Activated naive CD4-positive, alpha-beta T cell treated with anti-CD3 and anti-CD28 coated beads, Interleukin-2, amount 50 U/mL, for 72 hours (primary cell): ENCODE measurements at places on chromosomes 2 and 18.

DNA sequence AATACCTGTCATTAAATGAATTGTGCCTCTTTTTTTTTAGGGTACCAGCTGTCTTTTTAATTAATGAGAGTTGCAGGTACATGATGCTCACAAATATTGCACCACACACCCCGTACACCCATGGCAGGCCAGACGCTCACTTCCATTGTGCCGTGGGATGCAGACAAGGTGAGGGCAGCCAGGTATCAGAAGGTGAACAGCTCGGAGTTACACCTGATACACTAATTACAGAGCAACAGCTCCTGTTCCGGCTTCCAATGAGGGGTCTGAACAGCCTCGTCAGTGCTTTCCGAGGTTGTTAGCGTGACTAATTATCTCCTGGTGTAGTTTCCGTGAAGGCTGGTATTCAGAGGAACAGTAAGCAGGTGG, 442.8 kb downstream of the ZNF516 start:
- DNase-seq = no peak

GRCh38 chr18:40983835-40984234, 971.2 kb upstream of the PIK3C3 start:
- no peak for DNase-seq

DNA sequence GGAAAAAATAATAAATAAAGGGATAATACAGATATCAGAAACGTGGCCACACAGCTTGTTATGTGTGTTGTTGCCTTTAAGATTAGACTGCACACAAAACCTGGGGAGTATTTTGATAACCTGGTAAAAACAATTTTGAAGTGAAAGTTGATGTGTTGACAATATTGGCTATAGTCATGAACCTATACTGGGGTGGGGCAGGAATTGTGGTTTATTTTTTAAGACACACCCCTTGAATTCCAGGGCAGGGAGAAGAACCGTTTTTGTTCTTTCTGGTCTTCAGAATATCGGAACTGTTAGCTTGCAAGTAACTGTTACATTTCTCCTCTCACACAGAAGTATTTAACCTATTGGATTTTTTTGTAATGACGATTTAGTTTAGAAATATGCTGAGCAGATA, 80.4 kb downstream of the LIMS1 start:
- no peak for DNase-seq

DNA sequence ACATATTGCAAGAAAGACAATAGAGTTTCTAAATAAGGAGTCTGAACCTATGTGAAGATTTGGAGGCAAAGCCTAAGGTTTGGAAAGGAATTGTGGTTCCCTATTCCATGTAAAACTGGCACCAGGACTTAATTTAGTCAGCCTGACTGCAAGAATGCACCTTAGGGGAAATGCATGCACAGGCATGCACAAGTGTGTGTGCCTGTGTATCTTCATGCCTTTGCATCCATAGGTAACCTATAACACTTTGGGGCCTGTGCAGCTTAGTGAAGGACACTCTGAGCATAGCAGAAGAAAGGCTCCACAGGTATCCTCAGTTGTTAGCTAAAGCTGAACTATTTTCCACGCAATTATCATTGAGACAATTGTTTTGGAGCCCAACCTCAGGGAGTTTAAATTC, 73.4 kb downstream of the RPRM start:
- DNase-seq = no peak

- no peak for DNase-seq
Observed at GRCh38 chr18:23920054-23920453, 94.5 kb upstream of the TTC39C start.

- no peak for DNase-seq
Observed at GRCh38 chr2:33190393-33190937, 243.7 kb downstream of the LTBP1 start.

DNA sequence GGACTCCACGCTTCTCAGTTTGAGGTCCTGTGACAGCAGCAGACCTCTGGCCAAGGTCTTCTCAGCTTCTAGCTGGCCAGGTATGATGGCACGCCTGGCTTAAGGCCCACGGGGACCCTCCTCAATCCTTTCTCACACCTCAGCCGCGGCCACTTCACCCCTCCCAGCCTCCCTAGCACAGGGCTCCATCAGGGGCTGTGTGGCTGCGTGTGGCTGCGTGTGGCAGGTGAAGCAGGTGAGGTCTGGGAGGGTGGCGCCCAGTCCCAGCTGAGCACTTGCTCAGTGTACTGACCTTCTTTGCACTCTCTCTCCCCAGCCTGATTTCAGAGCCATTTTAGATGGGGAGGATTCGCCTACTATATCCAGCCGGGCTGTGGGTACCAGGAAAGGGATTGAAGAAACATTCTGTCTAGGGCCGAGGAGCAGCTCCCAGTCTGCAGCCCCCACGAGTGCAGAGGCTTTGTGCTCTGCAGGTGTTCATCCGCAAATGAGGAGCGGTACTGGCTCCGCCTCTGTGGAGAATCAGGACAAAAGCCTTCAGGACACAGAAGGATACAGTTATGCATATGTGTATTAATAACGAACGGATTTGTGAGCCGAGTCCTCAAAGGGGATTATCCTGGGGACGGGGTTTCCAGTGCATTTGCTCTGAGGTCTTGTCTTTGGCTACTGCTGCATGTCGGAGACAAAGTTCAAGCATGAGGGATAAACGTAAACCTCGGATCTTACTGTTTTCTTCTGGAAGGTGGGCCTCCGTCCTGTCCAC, 236.9 kb upstream of the RAB6C start:
- no peak for DNase-seq

DNA sequence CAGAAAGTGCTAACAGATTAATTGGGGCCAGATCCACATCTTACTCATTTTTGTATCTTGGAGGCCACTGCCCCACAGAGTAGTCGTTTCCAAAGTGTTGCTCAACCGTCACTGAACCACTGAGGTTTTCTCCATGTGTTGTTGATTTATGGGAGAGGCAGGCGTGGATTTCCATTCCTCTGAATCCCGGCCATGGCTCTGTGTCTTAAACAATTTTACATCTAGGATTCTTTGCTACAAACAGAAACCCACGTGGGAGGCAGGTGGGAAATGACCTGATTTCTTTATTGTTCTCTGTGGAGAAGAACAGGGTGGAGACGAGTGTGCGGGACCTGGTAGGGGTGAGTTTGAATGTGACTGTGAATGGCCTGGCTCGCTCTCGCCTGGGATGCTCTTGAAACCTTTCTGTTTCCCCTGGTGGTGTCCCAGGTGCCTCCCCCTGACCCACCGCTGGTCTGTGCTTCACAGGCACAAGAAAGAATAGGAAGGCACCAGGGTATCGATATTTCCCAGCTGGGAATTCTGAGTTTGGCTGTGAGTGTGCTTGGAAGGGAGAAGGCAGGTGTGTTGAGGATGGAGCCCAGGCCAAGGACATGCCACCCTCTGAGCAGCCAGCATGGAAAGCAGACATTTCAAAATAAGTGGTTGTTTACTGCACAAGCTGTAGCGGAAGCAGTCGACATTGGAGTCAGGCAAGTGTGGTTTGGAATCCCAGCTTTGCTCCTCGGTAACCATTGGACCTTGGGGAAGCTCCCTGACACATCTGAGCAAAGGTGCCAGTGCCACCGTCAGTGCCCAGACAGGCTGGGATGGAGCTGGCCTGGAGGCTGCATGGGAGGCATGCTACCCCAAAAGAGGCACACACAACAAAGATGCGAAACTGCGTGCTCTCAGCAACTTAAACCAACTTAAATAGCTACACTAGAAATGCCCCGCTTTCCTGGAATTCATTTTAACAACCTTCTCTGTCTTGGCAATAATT, 50.0 kb downstream of the LPIN1 start:
- no peak for DNase-seq

GRCh38 chr2:24203029-24203786, 28.4 kb downstream of the FAM228A start:
- DNase-seq = no peak

DNA sequence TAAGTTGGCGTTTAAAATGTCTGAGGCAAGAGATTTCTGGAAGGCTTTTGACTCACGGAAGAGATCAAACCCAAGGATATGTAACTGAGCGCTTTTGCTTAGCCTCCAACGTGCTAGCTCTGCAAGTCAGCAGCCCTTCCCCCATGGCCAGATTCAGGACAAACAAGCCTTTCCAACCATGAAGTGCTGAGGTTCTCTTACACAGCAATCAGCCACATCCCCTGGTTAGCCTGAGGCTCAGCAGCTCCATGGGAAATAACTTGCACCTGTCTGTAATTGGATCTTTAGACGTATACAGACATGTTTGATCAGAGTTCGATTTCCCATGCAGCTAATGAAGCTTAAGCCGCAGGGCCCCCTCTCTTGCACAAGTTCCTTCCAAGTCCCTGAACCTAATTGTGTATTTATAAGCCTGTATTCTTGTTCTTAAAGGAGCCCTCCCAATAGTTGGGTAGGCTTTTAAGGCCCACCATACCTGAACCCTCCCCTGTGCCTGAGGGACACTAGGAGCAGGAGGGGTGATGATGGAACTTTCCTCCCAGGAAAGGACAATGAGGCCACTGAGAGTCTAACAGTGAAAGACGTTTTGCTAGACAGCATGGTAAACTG, 2.1 kb upstream of the TMEM131 start:
- DNase-seq = no peak

DNA sequence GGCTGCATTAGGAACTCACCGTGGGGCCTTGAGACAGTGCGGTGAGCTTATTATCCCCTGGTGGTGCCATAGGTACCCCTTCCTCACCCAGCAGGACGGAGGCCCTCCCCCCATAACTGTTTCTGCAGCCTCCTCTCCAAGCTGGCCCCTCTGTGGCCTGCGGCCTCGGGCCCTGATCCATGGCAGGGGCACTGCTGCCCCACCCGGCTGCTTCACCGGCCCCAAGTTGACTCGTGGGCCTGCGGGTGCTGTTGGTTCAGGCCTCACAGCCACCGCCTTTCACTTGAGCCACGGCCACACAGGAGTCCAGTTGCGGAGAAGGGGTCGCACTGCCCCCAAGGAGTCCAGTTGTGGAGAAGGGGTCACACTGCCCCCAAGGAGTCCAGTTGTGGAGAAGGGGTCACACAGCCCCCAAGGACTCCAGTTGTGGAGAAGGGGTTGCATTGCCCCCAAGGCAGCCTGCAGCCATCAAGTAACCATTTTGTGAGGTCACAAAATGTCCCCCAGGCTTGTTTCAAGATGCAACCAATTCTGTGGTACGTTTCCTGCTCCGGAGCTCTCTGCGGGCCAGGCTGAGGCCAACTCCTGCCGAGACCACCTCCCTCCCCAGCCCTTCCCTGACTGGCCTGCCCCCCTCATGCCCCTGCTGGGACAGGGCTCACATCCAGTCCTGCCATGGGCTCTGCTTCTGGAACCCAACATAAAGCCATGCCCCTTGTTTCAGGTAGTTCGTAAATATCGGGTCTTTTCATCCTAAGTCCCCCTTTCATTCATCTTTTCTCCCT, 4.6 kb downstream of the LRRFIP1 start:
- no peak for DNase-seq

- DNase-seq = no peak
Observed at GRCh38 chr2:9771481-9772017, 71.7 kb upstream of the TAF1B start.

DNA sequence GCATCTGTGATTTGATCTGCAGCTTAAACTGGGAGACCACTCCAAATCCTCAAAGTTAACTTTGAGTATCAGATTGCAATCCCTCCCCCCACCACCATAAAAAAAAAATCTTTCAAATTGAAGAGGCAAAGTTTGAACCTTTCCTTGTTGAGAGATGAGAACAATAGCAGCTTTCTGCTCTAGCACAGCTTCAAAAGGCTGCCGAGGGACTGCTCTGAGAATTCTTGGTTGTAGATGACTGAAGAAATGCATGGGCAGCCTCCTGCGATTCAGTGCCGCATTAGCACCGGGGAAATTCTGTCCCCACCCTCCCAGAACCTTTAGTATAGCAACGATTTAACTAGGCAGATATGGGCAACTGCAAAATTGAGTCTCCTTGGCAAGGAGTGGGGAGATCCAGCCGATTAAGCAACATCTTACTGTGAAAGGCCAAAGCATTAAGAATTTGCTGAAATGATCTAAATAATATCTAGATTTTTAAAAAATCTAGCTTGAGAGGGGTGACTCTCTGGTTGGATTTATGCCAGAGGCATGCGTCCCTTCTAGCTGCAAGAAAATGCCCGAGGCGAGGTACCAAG, 3.9 kb upstream of the SP5 start:
- DNase-seq = no peak

DNA sequence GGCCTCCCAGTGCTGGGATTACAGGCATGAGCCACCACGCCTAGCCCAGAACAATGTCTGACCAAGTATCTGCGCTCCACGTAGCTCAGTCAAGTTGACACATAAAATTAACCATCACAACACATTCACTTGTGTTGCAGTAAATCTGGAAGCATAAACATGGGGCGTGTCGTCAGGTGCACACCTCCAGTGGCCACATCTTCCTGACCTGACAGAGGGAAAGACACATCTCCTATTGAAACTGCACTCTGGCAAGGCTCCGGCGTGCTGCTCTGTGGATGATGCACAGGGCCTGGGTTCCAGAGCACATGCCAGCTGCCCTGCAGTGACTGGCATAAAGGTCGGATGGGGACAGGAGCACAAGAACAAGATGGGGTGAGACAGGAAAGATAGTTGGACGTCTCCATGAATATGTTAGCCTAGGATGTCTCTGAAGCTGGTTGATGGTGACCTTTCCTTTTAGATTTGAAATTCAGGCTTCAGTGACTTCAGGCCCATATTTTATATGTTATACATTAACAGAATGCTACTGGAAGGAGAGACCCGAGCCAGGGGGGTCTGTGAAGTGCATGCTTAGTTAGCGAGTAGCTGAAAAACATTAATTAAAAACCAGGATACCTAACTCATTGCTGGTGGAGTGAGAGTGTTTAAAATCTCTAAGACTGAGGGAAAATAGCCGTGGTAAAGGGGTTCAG, 10.9 kb downstream of the IMPA2 start:
- no peak for DNase-seq
